ENCODE measurements at places on chromosomes 6 and 20.

- DNase-seq, result no peak
Observed at GRCh38 chr20:24332956-24333355, 136.5 kb upstream of the SYNDIG1 start.

GRCh38 chr6:20751293-20751935 lies 217.2 kb downstream of the CDKAL1 start:
- no peak for DNase-seq

DNA sequence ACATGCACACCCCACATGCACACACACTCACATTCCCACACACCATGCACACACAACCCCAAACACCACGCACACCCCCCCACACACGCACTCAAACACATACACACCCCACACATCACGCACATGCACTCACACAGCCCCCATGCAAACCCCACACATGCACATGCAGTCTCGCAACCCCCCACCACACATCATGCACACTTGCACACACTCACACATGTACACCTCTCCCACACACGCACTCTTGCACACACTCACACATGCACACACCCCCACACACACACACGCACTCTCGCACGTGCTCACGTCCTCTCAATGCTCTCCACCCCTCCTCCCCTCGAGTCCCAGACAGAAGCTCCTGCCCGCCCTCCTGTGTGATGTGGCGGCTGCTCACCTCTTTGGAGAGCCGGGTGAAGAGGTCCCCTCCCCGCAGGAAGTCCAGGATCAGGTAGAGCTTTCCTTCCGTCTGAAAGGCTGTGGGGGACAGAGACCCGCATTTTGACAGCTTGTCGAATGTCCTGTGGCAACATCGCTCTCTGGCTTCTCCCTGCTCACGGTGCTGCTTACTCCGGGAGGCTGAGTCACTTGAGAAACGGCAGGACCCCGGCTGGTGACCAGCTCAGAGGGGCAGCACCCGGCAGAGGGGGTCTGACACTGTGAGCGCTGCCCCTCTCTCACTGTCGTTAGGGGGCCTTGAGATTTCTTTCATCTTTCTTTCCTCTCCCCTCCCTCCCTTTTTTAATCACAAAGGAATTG lies 78.5 kb downstream of the RAMACL start:
- DNase-seq, result no peak

- no peak for DNase-seq
Observed at GRCh38 chr20:63542696-63543095, 4.9 kb downstream of the SRMS start.

- DNase-seq, result no peak
Observed at GRCh38 chr20:53136473-53136872, 164.3 kb downstream of the TSHZ2 start.

DNA sequence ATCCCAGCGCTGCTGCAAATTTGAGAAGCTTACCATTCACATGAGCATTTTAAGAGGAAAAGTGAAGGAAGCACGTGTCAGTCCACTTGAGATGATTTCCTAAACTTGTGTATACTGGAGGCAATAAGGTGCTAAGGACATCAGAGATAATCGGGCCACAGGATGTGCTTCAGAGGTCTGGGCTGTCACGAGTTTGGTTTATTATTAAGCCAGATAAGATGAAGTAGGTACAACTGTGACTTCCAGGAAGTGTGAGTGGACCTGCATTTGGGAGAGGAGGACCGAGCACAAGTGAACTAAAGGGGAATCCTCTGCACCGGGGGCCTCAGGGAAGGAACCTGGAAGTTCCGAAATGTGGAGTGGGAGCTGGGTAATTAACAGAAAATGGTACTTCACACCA lies 1.4 kb downstream of the SAMD5 start:
- no peak for DNase-seq

GRCh38 chr20:10312111-10312510 lies 93.5 kb downstream of the SNAP25 start:
- no peak for DNase-seq

GRCh38 chr20:11337361-11338130 lies 580.1 kb upstream of the BTBD3 start:
- no peak for DNase-seq

DNA sequence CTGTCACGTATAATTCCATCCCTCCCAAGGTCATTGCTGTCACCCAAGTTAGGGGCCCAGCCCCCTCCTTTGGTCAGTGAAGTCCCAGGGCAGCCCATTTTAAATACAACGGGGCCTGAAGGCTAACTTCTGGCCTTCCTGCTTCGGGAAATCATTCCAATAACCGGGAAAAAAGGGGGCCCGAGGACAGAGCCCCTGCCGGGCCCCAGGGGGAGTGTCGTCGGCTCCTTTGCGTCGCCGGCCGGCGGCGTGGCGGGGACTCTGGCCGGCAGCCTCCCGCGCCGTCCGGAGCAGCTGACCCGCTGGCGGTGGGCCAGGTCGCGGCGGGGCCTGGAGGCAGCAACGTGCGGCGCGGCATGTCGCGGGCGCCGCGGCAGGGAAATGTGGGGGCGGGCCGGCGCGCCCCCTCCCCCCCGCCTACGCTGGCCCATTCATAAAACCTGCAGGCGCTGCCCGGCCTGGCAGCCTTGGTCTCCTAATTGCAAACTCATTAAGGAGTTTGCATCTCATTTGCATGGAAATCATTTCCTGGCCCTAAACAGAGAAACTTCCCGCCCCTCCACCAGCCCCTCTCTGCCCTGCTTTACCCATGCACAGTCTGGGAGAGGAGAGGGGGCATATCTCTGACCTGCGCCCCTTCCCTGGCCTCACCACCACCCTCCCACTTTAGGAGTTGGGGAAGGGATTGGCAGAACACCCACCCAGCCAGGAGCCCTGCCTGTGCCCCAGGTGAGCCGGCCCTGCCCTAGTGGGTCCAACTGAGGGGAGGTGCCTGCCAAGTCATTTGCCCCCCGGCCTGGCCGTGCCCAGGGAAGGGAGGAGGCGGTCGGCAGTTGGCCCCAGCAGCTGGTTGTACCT lies 50.7 kb downstream of the MRPL14 start:
- DNase-seq, result no peak

GRCh38 chr6:35021004-35021403 lies 120.1 kb downstream of the TCP11 start:
- DNase-seq, result no peak

Data from cardiac septum (tissue), 1 donor.